ENCODE measurements at places on chromosomes 1 and 21.

- DNase-seq: no peak
Observed at GRCh38 chr1:228216371-228217320, 8.8 kb downstream of the OBSCN start.

DNA sequence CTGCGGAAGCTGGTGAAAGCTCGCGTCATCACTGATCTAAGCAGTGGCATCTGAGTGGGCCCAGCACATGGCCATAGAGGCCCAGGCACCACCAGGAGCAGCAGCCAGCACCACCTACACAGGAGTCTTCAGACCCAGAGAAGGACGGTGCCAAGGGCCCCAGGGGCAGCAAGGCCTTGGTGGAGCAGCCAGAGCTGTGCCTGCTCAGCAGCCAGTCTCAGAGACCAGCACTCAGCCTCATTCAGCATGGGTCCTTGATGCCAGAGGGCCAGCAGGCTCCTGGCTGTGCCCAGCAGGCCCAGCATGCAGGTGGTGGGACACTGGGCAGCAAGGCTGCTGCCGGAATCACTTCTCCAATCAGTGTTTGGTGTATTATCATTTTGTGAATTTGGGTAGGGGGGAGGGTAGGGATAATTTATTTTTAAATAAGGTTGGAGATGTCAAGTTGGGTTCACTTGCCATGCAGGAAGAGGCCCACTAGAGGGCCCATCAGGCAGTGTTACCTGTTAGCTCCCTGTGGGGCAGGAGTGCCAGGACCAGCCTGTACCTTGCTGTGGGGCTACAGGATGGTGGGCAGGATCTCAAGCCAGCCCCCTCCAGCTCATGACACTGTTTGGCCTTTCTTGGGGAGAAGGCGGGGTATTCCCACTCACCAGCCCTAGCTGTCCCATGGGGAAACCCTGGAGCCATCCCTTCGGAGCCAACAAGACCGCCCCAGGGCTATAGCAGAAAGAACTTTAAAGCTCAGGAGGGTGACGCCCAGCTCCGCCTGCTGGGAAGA lies 3.2 kb upstream of the ARTN start:
- no peak for DNase-seq

- DNase-seq: no peak
Observed at GRCh38 chr1:154239491-154239890, 18.7 kb downstream of the UBAP2L start.

- no peak for DNase-seq
Observed at GRCh38 chr1:33402206-33402605, 28.7 kb downstream of the PHC2 start.

GRCh38 chr1:242056988-242057744 lies 58.3 kb upstream of the MAP1LC3C start:
- no peak for DNase-seq

- DNase-seq: no peak
Observed at GRCh38 chr1:50251702-50252101, 143.0 kb downstream of the ELAVL4 start.

- DNase-seq: no peak
Observed at GRCh38 chr1:151175863-151176262, at the start of gene TMOD4. TMOD4 (minus strand) TSS chr1:151175981; CDS start chr1:151174875, 1,106 bp downstream.

DNA sequence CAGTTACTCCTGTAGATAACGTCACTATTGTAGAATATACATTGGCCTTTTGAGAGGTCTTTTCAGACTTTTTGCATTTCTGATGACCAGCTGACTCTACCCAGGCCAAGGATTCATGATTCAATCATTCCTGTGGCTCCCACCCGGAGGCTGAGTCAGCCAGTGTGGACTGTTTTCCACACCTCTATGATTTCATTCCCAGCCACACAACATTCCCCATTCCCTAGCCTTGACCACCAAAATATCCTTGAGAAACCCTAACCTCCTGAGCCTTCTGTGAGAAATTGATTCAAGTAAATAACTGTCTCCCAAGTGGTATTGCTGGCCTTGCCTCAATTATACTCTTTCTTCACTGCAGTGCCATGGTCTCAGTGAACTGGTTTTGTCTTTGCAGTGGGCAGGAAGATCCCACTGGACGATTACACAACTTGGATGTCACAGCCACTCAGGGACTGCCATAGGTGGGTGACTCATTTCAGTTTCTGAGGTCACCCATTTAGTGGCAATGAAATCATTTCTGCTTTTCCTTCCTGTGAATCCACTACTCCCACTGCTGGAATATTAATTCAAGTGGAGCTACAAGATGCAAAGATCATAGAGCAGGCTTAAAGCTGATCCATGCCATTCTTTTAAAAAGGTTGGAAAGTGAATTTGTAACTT lies 518.6 kb upstream of the ZP4 start:
- no peak for DNase-seq

DNA sequence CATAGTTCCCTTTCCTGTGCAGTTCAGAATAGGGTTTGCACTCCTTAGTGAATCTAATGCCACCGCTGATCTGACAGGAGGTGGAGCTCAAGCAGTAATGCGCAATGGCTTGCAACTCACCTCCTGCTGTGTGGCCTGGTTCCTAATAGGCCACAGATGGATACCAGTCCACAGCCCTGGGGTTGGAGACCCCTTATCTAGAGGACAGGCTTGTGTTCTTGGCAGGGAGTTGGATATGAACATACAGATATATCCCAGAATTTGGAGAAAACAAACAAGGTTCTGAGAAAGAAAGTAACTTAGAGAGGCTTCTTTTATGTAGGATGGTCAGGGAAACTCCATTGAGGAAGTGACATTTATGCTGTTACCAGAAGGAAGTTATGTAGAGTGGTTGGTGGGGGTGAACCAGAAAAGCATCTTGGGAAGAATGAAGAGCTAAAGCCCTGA lies 5.1 kb upstream of the PTPRC start:
- DNase-seq: no peak

GRCh38 chr1:213057264-213058059 lies 6.4 kb downstream of the RPS6KC1 start:
- DNase-seq: no peak

- DNase-seq: no peak
Observed at GRCh38 chr1:179588425-179589024, 3.1 kb upstream of the TDRD5 start.

- DNase-seq: no peak
Observed at GRCh38 chr1:15883326-15883725, 35.8 kb downstream of the SPEN start.

- no peak for DNase-seq
Observed at GRCh38 chr1:42433369-42433768, 22.5 kb downstream of the ZMYND12 start.

DNA sequence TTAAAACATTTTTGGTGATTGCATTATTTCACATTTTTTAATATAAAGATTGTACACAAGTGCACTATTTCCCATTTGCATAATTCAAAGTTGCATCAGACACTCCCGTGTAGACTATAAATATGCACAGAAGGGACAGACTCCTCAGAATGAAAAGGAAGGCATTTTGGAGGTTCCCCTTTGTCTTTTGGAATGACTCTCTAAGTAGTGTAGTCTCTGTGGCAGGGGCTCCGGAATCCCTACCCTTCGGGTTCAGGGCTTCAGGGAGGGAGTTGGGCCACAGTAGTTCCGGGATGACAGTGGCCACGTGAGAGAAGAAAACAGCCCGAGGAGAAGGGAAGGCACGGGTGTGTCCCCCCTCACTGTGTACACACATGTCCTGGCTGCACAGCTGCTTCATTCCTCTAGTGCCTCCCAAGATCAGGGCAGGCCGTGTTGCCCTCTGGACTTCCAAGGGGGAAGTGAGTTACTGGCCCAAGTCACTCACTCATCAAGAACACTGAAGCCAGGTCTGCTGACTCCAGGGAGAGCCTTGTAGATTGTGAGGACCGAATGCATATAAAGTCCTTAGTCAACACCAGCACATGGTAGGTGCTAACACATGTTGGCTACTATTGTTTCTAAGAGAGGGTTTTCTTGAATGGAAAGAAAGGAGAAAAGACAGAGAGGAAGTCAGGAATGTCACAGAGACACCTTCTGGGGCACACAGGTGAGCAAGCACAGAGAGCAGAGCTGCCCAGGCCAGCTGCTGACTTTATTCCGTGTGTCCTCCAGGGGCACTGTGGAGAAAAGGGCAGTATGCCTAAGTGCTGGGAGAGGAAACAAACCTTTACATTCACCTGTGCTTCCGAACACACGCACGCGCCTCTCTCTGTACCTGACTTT lies 39.8 kb downstream of the LHX4 start:
- DNase-seq: no peak

GRCh38 chr1:62599044-62599443 lies 1.7 kb downstream of the ANGPTL3 start:
- DNase-seq: no peak

DNA sequence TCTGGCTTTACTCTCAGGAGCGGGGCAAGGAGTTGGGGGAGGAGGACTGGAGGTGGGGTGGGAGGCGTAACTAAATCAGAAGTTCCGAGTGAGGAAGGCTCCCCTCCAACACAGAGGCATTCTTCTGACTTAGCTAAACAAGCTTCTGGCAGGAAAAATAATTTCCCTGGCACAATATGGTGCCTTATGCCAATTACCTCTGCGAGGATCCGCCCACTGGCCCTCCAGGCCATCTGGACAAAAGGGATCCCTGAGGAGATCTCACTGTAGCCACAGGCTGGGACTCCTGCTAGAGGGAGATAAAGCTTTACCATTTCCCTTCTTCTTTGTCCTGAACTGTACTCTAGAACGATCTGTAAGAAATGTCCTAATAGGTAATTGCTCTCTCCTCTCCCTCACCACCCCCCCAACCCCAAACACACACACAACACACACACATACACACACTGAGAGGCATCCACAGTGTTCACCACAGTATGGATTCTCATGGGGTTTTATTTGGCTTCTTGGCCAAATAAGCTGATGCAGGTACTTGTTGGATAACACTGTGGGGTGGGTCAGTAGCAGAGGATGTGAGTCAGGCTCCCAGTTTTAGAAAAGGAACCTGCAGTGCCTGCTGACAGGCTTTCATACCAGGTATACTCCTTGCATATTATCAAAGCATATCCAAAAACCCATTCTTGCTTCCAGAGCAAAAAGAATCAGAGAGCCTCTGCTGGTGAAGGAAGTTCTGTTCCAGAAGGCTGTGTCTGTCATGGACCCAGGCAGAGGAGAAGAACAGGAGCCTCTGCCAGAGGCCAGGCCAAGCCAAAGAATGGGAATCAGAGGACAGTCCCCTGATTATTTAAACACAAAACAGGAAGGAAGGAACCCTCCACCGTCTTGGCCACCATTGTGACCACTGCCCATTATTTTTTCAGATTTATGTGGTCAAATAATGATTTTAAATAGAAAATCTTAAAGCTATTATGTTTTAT lies 169.1 kb downstream of the C1orf21 start:
- DNase-seq: no peak

GRCh38 chr1:244705261-244706234 lies 52.6 kb downstream of the DESI2 start:
- DNase-seq: no peak

DNA sequence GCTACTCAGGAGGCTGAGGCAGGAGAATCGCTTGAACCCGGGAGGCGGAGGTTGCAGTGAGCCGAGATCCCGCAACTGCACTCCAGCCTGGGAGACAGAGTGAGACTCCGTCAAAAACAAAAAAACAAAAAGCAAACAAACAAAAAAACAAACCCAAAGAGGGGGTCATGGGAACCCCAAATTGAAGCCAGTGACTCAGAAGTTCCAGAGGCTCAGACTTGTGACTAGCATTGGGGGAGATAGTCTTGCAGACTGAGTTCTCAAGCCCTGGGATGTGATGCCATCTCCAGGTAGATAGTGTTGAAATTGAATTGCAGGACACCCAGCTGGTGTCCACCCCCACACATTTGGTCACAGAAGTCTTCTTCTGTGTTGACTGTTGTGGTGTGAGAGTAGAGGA lies 24.9 kb upstream of the ENO1 start:
- DNase-seq: no peak

All from stimulated activated CD8-positive, alpha-beta memory T cell treated with anti-CD3 and anti-CD28 coated beads, Interleukin-7, amount 100 ng/mL, for 4 hours (primary cell).